ENCODE measurements at places on chromosomes 4 and X. TPM values are rescaled to one million over a fixed set of nuclear protein-coding genes. Genes with fewer than 3 reads are reported as not detected.

The VCX3A gene
- total RNA-seq, result not detected

The WAS gene
- total RNA-seq, result 0.31 TPM

The ARSJ gene
- total RNA-seq, result 4.6 TPM

The USP9X gene
- 39.4 TPM for total RNA-seq

The GPAT3 gene
- 32.8 TPM for total RNA-seq

The CITED1 gene
- total RNA-seq, result 2.0 TPM

The L1CAM gene
- total RNA-seq, result 19.5 TPM

The CSAG1 gene
- total RNA-seq, result 0.53 TPM

The PRRG1 gene
- total RNA-seq, result 4.7 TPM

The ANKRD17 gene
- 17.2 TPM for total RNA-seq

The DMRTC1 gene
- total RNA-seq, result not detected

The SPOCK3 gene
- 0.22 TPM for total RNA-seq

The ENPP6 gene
- not detected for total RNA-seq

The GDPD2 gene
- 0.03 TPM for total RNA-seq

The SPANXN4 gene
- total RNA-seq, result not detected
